D721Med (cell line): ENCODE measurements at places on chromosomes 4 and X.

DNA sequence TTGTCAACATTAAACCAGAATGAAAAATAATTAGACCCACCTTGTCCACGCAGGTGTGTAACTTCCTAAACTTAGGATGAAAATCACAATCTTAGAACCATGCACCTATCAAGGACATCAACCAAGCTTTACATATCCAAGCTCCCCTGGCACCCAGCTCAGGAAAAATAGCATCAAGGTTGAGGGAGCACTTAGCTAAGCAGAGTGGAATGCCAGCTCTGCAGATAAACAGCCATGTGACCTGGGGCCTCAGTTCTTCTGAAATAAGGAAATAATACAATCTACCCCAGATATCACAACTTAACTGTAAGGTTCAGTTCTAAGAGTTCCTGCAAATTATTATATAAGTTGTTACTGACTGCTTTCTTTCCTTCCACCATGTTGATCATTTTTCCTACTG, 64.7 kb downstream of the DHX15 start:
- no peak for DNase-seq

DNA sequence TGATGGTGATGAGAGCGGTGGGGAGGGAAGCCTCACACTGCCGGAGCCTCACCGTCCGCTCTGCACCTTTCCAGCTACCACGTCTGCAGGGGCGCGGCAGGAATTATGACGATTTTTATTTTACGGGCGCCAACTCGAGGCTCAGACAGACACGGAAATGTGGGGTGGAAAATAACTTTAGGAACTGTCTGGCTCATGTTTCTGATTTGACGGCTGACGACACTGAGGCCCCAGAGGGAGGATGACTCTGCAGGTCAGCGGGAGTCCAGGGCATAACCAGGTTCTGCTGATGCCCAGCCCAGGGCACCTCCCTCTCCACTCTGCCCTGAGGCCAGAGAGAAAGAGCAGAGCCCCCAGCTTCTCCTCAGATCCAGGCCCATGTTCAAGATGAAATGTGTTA, 43.9 kb downstream of the C4orf50 start:
- DNase-seq = no peak

- DNase-seq = no peak
Measured at GRCh38 chr4:57100979-57101651, 9.1 kb downstream of the IGFBP7 start.

DNA sequence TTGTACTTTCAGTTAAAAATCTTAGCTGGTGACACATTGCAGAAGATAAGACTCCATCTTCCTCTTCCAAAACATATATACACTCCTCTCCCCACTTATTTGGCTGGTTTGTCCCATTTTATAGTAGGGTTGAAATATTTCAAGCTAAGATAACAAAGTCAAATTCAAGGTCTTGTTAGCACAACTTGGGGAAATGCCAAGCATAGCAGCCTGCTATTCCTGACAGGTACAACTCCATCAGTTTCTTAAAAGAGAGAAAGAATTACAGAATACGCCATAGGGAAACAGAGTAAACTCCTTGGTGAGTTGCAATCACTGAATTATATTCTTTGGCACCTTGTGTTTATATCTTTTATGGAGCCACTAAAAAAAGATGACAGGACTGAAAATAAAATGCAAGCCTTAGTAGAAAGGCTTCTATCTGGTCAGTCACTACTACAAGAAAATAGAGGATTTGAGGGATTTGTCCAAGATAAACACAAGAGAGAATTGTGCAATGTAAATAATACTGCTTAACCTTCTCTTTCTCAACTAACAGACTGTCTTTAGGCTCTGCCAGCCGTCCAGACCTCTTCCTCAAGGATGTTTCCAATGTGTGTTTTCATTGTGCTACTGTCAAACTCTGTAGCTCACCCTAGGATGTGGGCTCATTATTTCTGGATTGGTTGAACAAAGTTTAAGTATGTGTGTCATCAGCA, 170.3 kb downstream of the VEGFC start:
- no peak for DNase-seq

DNA sequence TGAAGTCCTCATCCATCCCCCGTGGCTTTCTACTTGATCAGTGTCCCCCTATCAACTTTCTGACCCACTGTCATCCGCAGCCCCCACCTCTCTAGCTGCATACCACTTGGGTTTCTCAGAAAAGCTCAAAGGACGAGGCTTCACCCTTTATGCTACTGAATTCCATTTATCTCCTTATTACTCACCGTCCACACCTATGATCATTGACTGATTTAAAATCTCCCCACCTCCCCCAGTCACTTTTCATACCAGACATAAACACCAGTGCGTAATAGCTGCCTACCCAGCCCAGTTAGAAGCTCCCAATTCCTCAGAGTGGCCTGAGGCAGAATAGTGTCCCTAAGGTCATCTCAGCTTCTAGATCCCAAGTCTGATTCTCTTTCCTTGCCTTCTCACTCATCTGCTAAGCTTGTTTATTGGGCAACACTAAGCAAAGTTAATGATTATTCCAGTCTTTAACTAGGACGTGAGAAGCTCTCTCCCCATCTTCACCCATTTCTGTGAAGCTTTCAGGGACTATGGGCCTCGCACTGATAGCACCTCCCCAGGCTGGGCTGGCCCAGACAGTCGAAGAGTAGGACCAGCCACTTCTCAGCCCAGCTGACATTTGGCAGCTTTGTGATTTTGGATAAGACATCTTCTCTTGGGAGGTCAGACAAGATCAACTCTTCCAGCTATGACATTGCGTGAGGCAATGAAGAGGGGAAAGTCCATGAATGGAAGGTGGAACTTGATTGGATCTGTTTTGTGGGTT, 7.2 kb upstream of the DDX60L start:
- no peak for DNase-seq

DNA sequence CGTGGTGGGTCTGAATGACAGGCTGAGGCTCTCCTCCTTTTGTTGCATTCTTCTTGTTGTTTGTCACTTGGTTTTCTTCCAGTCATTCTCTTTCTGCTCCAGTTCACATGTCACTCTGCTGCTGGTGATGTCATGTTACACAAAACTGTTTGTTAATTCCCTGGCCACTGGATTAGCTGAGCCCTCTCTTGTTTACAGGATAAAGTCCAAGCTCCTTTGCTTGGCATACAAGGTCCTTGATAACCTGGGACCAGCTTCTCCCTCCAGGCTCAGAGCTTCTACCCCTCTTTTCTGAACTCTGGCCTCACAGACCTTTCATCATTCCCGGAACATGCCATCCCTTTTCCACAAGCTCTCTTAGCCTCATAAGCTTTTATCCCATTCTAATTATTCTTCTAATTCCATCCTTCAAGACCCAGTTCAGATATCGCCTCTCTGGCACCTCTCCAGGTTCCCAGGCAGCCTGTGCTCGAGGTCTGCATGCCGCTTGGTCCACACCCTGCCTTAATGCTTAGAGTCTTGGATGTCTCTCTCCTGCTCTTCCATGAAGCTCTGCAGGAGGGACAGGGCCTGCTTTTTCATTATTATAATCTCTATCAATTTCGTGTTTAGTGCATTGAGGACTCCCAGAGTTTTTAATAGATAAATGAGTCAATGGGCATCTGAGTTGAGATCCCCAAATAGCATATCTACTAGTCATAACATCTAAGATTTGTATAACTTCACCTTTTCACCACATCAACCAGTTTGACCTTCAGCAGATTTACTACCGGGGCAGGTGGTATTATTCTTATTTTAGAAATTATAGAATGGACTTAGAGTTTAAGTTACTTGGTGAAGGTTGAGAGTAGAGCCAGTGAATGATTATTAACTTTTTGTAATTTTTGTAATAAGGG, 98.7 kb downstream of the TMEM131L start:
- DNase-seq = no peak

GRCh38 chrX:41588271-41588670, 100.5 kb upstream of the GPR34 start:
- no peak for DNase-seq

DNA sequence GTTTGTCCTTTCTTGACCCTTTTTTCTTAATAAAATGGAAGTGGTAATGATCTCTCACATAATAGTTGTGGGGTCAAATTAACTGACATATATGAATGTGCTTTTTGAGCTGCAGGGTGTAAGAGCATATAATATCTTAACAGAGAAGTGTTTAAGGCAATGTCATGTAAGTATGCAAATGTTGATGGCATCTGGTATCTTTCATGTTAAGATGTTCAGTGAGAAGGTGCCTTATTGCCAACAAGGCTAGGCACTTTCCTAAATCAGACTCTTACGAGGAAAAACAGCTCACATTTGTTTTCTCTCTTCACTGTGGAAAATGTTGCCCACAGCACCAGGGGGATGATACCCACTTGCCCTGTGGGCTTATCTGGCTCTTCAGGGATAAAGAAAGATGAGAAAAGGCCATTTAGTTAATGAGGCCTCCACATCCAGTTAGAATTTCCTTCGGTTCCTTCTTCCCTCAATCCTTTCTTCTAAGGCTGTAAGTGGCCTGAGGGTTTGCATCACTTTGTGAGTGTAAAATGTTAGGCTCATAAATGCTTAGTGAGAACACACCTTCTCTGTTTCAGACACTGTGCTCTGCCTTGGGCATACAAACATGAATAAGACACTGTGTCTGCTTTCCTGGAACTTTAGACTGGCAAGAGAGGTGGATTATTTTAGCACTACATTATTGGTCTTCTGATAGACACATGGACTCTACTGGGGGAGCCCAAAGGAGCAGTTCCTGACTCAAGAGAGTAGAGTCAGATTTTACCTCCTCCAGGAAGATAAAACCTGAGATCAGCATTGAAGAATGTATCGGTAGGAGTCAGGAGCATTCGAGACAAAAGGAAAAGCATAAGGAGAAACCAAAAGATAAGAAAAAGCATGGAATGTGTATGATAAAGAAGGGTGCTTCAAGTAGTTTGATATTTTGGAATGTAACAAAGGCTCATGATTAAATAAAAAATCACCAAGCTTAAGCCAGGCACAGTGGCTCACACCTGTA, 135.5 kb downstream of the SOWAHB start:
- DNase-seq = no peak

DNA sequence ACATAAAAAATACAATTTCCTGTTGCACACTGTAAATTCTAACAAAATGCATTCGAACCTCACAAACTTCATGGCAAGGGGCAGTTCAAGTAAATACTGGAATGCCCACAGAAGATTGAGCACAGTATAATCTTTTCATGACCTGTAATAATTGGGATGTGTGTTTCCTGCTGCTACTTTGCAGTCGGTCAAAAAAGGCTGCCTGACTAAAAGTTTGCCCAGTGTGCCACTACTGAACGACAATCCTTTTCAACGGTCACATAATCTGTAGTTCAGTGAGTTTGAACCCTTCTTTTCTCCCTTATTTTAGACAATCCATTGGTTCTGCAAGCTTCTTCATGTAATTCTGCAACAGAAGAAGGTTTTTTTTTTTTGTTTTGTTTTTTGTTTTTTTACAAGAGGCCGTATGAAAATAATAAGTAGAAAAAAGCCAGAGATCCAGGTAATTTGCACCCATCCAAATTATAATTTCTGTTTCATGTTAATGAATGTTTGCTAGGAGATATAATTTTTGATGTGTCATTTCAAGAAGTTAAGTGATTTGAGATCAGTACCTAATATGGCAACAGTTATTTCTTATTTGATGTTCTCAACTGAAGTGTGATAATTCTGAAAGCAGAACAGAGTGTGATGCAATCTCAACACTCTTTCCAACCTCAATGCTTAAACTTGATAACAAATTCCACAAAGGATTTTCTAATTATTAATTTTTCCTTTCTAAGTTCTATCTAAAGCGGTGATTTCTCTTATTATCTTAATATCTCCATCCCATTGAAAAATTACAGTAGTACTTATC, 237.6 kb downstream of the FSTL5 start:
- no peak for DNase-seq

DNA sequence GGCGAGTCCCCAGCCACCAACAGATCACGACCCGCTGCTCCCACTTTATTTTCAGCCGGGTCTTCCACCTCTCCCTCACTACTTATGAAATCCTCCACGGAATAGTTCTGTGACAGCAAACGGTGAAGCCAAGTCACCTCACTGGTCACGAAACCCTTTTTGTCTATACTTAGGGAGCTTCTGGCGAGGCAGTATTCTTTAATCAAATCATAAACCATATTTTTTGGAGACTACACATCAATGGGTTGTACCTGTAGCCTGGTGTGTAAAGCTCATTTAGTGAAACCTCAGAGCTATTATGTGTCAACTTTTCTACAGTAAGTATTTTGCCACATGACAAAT, 809 bp upstream of the H2AZ1 start:
- DNase-seq = no peak

GRCh38 chrX:72705111-72705510, 9.0 kb downstream of the PHKA1 start:
- DNase-seq = no peak

- no peak for DNase-seq
Measured at GRCh38 chr4:88979276-88979675, 77.7 kb downstream of the FAM13A start.

DNA sequence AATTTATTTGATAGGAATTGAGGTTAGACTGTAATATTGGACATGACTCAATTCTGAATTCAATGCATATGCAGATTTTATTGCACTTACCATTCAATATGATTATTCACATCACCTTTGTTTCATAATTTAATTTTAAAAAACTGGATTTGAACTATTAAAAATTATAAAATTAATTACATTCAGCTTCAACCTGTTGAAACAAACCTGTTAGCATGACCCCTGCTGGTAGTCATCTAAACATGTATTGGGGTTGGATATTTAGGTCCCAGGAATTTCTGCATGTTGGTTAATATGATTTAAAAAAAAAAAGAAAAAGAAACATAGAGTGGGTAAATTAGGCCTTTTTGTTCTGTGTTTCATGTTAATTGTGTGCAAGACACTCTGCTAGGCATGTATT, 85.9 kb downstream of the ARSJ start:
- no peak for DNase-seq

DNA sequence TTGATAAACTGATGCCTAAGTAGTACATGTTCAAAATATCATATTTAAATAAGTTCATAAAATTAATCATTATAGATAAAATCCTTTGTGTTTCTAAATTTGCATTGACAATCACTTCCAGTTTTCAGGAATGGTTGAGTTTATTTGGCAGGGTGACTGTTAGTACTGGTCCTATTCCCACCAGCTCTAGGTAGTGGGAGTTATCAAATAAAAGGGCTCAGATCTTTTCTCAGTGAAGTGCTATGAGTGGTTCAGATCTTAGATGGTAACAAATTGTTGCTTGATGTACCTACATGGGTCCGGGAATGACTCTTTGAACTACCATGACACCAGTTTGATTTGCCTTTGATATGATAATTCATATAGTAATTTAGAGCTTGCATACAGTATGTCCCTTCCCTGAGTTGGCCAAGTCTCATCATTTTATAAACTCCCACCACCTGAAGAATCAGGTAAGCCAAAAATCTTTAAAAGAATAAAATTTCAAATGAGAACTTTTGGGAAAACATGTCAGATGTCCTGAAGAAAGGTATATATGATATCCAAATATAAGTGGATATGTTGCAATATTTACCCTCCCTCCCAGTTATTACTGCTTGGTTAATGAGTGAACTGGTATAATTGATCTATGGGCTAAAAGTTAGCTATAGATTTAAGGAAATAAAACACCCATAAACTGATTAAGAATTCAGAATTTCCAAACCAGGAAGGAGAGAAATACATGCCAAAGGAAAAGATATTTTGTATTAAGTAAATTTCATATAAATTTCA, 28.6 kb downstream of the GPC3 start:
- no peak for DNase-seq

GRCh38 chrX:108396188-108396891, 41.9 kb downstream of the COL4A6 start:
- no peak for DNase-seq
